Skin of body (tissue), 3 donors: ENCODE measurements at places on chromosomes 6 and 20. TPM values are rescaled to one million over a fixed set of nuclear protein-coding genes. Genes with fewer than 3 reads are reported as not detected.
A peak's percentile ranks its signal among the peaks of the same experiment; 100 is the strongest.

- DNase-seq, result no peak
Observed at GRCh38 chr6:149651056-149651455, 2.5 kb upstream of the KATNA1 start.

DNA sequence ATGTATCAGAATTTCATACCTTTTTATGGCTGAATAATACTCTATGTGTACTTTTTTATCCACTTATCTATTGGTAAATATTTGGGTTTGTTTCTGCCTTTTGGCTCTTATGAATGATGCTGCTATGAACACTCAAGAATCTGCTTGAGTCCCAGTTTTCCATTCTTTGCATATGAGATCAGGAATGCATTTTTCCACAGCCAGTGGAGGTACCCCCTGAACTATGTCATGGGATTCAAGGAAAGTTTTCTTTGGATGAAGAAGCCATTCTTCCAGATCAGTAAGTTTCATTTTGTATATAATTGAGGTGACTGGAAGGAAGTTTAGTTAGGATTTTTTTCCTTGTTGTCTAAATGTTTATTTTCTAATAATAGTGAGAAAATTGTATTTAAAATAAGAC lies 40.9 kb downstream of the NKX2-4 start:
- DNase-seq, result no peak

The ATAT1 gene
- total RNA-seq, result 7.8 TPM

The ARG1 gene
- 23.9 TPM for total RNA-seq

DNA sequence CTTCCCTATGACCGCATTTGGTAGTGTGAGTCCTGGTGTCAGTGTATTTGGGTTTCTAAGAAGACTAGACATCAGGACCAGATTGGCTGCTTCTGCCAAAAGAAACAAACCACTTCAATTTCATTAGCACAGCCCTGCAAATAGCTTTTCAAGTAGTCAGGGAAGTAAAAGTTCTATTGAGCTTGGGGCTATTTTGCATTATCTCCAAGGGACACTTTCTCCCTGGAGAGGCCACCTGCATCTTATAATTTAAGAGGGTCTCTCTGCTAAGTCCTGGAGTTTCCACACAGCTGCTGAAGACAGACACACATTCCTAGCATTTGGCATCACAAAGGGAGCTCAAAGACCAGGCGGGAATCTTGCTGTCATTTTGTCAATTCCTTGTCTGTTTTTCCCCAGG lies 141.2 kb downstream of the BMP2 start:
- DNase-seq, result no peak

DNA sequence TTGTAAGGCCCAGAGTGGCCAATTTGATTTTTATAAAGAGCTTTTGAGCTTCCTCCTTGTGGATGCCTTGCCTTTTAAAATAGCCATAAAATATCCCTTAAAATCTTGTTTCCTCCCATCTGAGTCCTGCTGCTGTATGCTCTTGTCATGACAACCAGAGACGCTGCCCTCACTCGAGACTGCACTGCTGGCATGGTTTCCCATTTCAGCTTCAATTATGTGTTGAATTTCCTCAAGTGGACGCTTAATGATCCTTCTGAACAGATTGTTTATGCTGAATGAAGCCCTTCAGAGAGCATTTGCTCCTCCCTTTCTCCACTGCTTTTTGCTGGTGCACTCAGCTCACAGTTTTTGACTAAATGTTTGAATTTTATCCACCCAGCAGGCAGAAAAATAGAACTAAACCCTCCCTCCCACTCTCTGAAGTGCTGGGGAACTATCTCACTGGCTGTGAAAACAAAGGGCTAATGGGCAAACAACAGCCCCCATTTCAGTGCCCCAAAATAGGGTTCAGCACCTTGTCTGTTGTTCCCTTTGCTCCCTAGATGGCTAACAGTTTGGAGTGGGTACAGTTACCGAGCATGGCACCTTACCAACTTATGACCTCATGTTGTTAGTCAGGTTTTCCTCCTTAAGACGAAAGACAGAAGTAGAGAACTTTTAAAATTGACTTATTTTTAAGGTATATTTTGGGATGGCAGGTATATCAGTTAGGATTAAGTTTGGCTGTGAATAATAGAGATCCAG lies 45.5 kb upstream of the RNF8 start:
- no peak for DNase-seq

DNA sequence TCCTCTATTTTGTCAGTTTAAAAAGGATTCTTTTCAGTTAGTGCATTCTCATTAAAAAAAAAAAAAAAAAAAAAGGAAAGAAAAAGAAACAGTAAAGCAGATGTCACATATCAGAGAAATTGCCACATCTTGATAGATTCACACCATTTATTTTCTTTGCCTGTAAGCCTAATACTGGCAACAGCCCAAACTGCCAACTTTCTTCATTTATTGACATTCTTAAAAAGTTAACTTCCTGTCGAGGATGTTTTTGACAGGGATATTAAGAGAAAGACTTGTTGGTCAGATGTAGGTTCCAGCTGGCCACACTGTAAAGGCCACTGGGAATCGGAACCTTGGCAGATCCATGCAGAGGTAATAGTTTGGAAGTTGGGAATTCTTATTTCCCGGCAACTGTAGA lies 332.6 kb downstream of the NRN1 start:
- DNase-seq, result no peak

GRCh38 chr20:17617212-17617867 lies 47.5 kb downstream of the DSTN start:
- DNase-seq, result no peak

The ANKRD60 gene
- total RNA-seq, result not detected

- DNase-seq, result no peak
Observed at GRCh38 chr6:16471222-16471909, 233.0 kb downstream of the GMPR start.

The NKX2-2 gene
- not detected for total RNA-seq

DNA sequence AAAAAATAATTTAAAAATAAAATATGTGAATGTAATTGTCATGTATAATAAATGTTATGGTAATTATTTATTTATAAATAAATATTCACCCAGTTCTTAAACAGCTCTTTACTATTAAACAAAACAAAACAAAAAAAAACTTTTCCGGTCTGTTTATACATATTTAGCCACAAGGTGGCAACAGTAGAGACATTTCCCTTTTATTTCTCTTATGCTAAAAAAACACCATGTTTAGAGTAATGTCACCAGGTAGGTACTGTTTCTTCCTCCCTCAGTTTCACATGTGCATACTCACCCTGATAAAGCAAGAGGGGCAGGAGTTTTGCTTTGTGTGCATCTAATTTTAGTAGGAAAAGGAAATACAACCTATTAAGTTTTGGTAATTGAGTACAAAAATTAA lies 610.4 kb upstream of the IMPG1 start:
- no peak for DNase-seq

- DNase-seq, result no peak
Observed at GRCh38 chr6:3291987-3292386, 33.2 kb downstream of the PSMG4 start.

DNA sequence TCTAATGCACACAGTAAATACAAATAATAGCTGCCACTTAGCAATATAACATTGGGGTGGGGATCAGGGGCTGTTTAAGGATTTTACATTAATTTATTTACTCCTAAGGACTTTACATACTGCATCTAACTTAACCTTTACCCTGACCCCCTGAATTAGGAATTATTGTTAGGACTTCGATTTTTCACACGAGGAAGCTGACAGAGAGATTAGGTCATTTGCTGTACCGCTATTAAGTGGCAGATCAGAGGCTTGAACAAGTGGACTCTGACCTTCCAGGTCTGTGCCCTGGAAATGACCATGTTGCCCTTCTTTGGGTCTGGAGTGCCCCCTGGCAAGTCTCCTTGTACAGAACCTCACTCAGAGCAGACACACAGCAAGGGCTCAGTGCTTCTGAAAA lies 5.2 kb upstream of the ELMO2 start:
- DNase-seq, result no peak

GRCh38 chr6:126723541-126724170 lies 383.7 kb downstream of the CENPW start:
- DNase-seq, result no peak

The NMBR gene
- total RNA-seq, result not detected

The KCNQ5 gene
- 0.39 TPM for total RNA-seq

DNA sequence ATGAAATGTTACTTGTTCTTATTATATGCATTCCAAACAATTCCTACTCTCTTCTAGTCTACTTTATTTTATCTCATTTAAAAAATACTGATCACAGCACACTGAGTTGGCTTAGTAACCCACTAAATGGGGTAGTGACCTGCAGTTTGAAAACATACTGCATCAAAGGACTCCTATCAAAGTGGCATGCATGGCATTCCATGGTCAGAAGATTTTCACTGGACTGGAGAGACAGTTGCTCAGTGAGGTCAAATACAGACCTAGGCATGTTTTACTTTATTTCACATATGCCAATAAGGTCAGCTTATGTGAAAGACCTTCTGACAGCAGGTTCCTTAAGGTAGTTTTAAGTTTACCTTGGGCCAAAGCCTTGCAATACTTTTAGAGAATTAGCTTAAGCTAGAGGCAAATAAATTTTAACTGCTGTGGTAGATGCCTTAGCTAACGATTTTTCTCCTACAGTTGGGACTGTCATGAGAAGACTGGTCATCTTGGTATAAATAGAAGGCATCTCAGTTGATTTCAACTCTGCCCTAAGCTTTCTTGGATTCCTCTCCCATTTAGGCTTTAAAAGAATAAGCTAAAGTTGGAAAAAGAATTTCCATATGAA lies 35.1 kb downstream of the TPD52L1 start:
- no peak for DNase-seq

GRCh38 chr20:6940048-6940447 lies 172.6 kb downstream of the BMP2 start:
- no peak for DNase-seq

- DNase-seq, result no peak
Observed at GRCh38 chr6:113169484-113169883, 687.7 kb upstream of the MARCKS start.

DNA sequence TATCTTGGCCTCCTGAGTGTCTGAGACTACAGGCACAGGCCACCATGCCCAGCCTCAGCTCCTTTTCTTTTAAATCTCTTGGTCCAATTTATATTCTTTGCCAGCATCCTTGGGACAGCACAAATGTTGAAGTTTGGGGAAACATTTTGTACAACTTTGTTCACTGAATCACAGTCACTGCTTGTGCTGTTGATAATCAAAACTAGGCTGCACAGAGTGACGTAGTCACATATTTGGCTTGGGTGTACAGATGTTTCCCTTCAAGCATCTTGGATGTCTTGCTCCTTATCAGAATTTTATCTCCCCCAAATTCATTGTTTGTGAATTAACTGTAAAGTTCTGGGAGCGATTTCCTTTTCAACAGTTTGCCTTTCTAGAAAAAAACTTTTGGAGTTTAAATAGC lies 17.9 kb downstream of the CARMIL1 start:
- peak; percentile 47 for DNase-seq

The PACRG gene
- 5.5 TPM for total RNA-seq

DNA sequence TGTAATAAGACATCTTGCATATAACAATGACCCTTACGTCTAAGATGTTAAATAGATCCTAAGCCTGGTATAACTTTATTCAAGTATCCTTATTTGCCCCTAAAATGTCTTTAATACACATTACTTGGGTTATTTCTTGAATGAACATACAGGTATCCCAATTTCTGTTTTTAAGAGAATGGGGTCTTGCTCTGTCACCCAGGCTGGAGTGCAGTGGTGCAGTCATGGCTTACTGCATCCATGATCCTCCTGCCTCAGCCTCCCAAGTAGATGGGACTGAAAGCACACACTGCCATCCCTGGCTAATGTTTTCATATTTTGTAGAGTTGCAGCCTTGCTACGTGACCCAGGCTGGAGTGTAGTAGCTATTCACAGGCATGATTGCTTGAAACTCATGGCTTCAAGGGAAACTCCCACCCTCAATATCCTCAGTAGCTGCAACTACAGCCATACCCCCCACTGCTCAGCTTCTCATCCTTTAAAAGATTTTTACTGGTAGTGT lies 10.4 kb upstream of the ZNFX1 start:
- no peak for DNase-seq

The SNX21 gene
- 22.8 TPM for total RNA-seq

- DNase-seq, result no peak
Observed at GRCh38 chr6:84441456-84441855, 214.0 kb upstream of the CEP162 start.

GRCh38 chr6:44735630-44735963 lies 348.1 kb downstream of the CDC5L start:
- DNase-seq, result no peak

DNA sequence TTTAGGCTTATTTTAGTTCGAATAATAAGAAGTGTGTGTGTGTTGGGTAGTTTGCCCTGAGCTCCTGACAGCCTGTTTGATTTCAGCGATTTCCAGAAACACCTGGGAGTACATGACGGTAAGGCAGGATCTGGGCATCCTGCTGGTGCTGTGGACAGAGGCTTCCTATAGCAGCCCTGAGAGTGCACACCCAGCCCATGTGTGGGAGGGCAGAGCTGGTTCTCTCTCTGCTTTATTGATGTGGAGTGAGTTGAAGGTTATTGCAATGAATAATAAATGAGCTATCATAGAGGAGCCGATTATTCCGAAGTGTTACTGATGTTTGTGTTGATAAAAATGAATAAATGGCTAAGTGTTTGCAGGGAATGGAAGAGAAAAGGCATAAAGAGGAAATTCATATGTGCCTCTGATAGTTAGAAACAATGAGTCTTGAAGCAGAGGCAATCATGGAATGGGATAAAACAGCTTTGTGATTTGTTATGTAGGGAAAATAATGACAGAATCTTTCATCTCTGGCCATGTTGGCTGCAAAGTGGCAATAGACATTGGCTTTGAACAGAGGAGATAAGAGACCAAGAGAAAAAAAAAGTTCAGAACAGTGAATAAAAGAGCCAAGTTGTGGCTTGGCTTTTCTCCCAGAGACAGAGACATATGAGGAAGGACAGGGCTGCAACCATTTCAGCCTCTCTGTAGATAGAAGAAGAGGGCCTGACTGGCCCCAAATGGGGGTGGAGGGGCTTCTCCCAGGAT lies 166.2 kb upstream of the CHD6 start:
- no peak for DNase-seq

DNA sequence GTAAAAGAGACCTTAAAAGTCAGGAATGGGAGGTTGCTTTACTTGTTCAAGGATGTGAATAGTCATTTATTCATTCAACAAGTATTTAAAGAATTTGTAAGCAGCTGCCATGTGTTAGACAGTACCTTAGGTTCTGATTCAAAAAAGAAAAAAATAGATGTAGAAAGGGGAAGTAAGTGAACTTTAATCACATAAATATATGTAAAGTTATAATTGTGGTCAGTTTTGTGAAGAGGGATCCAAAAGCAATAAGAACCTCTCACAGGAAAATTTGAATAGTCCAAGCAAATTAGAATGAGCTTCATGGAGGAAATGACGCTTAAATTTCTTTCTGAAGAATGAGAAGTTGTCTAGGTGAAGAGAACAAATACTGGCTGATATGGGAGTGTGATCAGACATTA lies 596.1 kb upstream of the CITED2 start:
- no peak for DNase-seq
